ENCODE measurements at places on chromosomes 16 and 17.

- no peak for DNase-seq
These were observed 82.8 kb downstream of the SNX29 start for GRCh38 chr16:12059216-12059769.

GRCh38 chr17:10547351-10547750 is 2.1 kb downstream of the MYH2 start:
- no peak for DNase-seq

DNA sequence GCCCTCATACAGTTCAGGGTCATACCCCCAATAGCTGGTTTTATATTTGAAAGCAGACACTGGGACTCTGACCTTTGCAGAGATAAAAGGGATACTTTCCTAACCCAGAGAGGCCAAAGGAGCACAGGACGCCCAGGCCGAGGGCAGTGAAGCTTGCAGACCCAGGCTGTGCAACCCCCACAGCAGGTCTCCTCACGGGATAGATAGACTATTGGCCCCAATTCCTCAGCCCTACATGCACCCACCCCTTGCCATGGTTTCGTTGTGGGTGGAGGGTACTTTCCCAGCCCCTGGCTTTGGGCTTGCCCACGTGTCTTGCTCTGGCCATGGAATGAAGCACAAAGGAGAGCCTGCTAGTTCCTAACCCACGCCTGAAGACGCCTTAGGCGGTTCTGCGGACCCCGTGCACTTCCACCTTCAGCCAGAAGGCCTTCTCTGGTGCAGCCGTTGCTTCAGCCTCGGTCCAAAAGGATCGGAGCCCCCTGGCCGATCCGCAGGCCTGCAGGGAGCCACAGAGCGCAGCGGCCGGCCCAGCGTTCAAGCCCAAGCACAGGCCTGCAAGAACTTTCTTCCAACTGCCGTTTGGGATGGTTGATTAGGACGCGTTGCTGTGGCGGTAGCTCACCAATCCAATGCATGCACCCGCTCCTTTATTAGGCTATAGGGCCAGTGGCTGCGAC is 9.8 kb upstream of the BRCA1 start:
- DNase-seq, result no peak

GRCh38 chr17:75326226-75326848 is 37.1 kb upstream of the SLC25A19 start:
- DNase-seq, result no peak

DNA sequence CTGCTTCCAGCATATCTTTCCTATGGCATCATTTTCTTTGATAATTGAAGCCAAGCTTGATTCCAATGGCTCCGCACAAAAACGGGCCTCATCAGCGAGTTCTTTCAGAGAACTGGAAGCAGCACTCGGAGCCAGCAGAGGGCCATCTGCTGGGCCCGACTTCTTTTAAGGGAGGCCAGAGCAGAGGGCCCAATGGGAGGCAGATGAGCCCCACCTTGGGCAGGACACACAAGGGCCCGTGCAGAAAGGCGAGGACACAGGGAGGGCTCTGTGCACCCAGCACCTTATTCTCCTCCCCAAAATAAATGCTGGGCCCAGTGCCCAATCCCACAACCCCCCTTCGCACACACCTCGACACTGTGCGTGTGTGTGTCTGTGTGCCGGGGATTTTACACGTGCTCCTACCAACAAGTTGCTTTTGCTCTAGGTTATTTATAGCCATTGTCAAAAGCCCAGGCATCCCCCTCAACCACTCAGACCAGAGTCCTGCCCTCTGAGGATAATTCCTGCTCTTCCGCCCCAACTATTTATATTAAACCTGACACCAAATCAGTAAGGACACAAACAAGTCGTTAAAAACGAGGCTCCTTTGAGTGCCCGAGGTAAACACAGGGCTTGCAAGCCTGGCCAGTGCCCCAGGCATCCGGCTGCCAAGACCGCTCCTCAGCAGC is 6.8 kb downstream of the AXIN2 start:
- DNase-seq, result no peak

GRCh38 chr16:280991-281659 is 734 bp downstream of the ARHGDIG start:
- DNase-seq, result no peak

- peak; percentile 88 for DNase-seq
These were observed 93.3 kb downstream of the HELZ start for GRCh38 chr17:67151717-67152116.

GRCh38 chr17:73431401-73432205 is 119.8 kb upstream of the CDC42EP4 start:
- no peak for DNase-seq

DNA sequence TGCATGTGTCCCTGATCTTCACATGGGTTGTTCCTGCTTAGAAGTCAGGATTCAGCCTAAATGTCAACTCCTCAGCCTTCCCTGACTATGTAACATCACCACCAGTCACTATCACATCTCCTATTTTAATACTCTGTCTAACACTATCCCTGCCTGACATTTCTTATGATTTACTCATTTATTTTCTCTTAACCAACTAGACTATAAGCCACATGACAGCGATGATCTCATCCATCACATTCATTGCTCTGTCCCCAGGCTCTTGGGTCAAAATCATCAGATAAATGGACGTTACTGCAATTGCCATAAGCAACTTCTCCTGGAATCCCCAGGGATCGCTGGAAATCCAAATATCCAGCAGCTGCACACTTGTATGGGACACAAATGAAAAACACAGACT is 15.7 kb downstream of the CDRT4 start:
- DNase-seq, result peak; percentile 29

DNA sequence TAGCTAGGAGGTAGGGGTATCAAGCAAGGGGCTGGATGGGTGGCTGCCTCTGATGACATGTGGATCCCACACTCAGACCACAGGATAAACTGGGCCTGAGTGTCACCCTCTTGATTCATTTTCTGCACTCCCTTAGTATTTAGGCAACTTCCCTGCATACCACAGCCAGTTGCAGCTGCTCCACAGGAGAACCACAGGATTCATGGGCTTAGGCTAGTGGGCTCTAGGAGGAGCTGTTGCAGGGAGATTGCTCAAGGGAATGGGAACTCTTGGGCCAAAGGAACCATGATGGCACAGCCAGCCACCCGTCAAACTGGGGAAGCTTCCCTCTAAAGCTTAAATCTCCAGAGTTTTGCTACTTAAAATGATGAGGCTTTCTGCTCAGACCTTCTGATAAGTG is 269.7 kb upstream of the ASIC2 start:
- DNase-seq, result no peak

- no peak for DNase-seq
These were observed 519.3 kb downstream of the HAPSTR1 start for GRCh38 chr16:9610727-9611126.

DNA sequence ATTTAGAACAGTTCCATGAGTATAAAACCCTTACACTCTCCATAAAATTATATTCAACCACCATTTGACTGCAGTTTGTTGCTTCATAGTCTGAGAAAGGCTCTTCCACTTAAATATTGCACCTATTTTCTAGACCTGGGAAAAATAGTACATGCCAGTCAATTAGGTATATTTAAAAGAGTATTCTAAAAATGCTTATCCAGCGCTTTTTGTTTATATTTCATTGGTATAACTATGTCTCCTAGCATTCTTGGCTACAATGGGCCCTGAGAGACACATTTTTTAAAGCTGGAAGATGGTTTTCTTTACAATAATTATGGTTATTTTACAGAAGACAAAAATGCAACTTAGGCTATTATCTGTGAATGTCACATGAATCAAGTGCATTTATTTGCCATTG is 439.4 kb downstream of the KCNJ18 start:
- no peak for DNase-seq

- DNase-seq, result no peak
These were observed 911.1 kb upstream of the EEF2KMT start for GRCh38 chr16:6008670-6009069.

- DNase-seq, result no peak
These were observed 82.1 kb downstream of the KSR1 start for GRCh38 chr17:27538156-27538955.

DNA sequence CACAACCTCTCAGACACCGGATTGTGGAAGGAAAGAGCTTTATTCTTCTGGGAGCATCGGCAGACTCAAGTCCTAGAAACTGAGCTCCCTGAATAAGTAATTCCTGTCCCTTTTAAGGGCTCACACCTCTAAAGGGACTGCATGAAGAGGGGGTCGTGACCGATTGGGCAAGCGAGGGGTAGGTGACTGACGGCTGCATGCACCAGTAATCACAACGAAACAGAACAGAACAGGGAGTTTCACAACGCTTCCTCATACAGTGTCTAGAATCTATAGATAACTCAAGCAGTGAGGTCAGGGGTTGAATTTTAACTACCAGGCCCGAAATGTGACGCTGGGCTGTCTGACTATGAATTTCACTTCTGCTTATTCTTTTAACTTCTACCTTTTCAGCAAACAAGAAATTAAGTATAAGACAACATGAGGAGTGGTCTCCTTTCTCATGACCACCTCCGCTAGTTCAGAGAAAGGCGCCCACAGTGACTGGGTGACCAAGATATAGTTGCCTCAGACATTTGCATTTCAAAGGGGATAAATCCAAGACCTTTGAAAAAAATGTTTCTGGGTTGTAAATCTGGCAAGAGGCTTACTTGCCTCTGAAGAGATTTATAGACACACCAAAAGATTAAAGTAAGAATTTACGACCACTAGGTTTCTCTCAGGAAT is 88.4 kb upstream of the ATF7IP2 start:
- no peak for DNase-seq

- no peak for DNase-seq
These were observed 7.7 kb downstream of the PYCARD start for GRCh38 chr16:31194898-31195297.

GRCh38 chr17:45256114-45256966 is 5.6 kb downstream of the SPATA32 start:
- DNase-seq, result no peak

DNA sequence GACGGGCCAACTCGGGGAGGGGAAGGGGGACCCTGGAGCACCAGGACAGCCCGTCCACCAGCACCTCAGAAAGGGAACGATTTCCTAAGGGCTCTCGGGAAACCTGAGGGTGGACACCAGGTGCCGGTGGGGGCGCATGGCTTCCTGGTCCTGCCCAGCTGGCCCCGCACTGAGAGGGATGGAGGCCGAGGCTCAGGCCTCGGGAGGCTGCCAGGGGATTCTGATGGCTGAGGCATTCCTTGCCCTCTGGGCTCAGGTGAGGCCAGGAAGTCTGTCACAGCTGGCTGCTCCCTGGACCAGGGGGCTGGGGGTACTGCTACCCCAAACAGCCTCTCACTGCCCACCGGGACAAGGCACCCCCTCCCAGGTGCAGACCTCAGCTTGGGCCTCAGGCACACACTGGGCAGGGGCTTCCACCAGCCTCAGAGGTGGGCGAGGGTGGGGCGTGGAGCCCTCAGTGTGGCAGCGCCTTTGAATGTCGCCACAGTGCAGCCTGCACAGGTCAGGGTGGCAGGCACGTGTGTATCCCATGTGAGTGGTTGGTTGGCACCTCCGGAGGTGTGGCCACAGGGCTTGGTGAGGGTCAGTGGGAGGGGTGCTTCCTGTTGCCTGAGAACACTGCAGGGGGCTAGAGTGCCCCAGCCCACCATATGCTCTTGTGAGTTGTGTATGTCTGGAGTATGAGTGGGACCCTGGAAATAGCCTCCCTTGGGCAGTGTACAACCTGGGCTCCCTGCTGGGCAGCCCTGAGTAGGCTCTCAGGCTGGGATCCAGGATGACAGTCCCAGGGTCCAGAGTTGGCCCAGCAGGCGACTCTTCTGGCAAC is 3.9 kb upstream of the FSCN2 start:
- no peak for DNase-seq

GRCh38 chr16:3596101-3596861 is 15.1 kb downstream of the SLX4 start:
- DNase-seq, result no peak

GRCh38 chr16:77424871-77425604 is 9.8 kb downstream of the ADAMTS18 start:
- DNase-seq, result no peak

DNA sequence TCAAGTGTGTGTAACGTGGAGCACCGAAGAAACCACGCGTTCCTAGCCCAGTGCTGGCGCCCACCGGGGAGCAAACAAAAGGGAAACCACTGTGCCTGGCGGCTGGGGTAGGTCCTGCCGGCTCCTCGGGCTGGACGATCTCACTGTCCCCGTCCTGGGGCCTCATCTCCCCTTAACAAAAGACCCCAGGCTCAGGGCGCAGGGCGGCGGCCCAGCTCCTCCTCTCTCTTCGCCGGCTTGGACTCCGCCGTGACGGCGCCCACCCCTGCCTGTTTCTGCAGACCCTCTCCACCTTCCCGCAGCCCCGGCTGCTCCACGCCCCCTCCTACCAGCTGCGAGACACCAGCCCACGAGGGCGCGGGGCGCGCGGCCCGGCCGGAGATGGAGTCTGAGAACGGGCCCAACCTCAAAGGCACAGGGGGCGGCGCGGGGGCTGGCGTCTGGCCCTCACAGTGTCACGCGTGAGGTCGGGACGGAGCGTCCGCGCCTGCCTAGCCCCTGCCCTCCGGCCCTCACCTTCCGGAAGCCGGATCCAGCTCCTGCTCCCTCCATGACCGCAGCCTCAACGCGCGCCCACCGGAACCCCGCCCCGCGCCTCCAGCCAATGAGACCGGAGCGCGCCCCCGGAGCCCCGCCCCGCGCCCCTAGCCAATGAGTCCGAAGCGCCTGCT is at the start of gene CENPX:
TSS of gene CENPX (minus strand) at position 569 of the 671 bp plus-strand sequence. CDS start at position 552, 17 bp downstream.
- DNase-seq, result no peak

- no peak for DNase-seq
These were observed 9.8 kb upstream of the CTCF start for GRCh38 chr16:67552476-67552875.

DNA sequence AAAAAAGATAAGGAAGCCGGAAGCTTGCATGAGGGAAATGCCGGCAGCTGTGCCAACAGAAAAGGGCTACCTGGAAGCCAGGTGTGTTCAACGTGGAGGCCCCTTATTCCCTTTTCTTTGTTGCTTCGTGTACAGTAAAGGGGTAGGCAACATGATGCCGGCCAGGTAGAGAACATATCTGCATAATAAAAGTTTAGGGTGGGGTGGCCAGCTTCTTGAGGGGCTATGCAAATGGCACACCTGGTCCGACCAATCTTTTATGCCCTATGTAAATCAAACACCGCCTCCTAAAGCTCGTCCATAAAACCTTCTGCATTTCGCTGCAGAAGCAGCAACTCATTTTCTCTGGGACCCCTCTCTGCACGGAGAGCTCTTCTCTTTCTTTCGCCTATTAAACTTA is 911.6 kb downstream of the KCNJ2 start:
- DNase-seq, result no peak

- no peak for DNase-seq
These were observed 131.3 kb downstream of the NLK start for GRCh38 chr17:28173801-28174200.

GRCh38 chr16:53156516-53156915 is 101.7 kb downstream of the CHD9 start:
- DNase-seq, result no peak

DNA sequence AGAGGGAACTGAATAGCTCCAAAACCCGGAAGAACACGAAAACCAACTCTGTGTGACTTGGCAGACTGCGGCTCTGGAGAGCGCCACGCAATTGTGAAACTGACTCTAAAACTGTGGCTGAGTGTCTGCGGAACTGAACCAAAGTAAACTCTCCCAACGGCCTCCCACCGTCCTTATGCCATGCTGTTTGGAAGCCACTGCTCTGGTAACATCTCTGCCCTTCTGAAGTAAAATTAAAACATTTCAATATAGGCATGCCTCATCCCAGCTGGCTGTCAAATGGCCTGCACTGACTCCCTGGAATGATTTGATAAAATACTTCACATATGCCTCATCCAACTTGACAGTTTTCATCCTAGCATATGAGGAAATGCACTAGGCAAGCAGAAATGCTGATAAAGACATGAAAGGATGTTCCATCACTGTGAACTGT is 70.2 kb downstream of the PARN start:
- DNase-seq, result no peak
